GM12891 (cell line): ENCODE measurements at places on chromosomes 6 and 20.

GRCh38 chr6:106637717-106638341 is 8.5 kb downstream of the QRSL1 start:
- DNase-seq: no peak

- no peak for DNase-seq
These were observed 39.3 kb upstream of the KHDC1 start for GRCh38 chr6:73302339-73302738.

- peak; percentile 43 for DNase-seq
These were observed 93.8 kb upstream of the LY86 start for GRCh38 chr6:6494677-6495076.

- DNase-seq: peak; percentile 83
These were observed 60.4 kb downstream of the SRC start for GRCh38 chr20:37406010-37406998.

DNA sequence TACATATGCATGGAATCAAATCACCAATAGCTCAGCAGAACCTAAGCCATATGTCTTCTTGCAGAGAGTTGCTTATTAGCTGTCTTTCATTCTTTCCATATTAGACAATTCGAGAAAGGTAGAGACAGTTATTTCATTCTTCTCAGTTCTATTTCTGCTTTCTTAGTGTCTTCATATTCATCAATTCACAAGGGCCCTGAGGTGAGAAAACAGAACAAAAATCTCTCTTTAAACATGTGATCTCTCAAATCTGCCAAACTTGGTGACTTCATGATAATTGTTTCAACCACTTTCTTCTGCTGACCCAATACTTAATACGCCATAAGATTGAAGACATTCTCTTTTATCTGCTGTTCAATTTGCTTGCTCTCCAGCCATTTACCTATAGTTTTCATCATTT is 229.7 kb upstream of the MARCKS start:
- DNase-seq: no peak

GRCh38 chr20:50099565-50099991 is 13.4 kb downstream of the UBE2V1 start:
- DNase-seq: no peak

- no peak for DNase-seq
These were observed 102.3 kb downstream of the TBC1D7 start for GRCh38 chr6:13226071-13226470.

DNA sequence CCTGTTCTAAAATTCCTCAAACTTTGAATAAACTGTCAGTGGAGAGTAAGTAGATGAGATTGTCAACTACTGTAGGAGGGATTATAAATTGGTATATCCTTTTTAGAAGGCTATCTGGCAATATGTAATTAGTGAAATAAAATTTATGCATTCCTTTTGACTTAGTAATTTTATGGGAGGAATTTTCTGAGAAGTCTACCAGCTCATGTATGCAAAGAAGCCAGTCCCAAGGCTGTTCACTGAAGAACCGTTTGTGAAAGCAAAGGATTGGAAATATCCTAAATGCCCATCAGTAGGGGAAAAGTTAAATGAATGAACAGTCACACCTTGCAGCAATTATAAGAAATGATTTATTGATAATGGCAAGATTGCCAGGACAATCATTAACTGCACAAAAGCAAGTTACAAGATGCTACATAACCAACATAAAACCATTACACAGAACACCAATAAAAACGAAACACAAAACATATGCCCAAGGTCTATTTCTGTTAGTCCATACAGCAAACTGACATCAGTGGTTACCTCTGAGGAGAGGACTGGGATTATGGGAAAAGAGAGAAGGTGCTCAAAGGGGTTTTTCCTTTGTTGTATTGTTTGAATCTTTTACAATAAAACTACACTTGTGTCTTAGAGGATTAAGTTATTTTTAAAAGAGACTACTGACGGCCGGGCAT is 4.6 kb upstream of the DSTN start:
- no peak for DNase-seq

GRCh38 chr6:166644681-166645080 is 17.6 kb upstream of the RPS6KA2 start:
- no peak for DNase-seq

- no peak for DNase-seq
These were observed 843.5 kb downstream of the PHF3 start for GRCh38 chr6:64479134-64479533.

DNA sequence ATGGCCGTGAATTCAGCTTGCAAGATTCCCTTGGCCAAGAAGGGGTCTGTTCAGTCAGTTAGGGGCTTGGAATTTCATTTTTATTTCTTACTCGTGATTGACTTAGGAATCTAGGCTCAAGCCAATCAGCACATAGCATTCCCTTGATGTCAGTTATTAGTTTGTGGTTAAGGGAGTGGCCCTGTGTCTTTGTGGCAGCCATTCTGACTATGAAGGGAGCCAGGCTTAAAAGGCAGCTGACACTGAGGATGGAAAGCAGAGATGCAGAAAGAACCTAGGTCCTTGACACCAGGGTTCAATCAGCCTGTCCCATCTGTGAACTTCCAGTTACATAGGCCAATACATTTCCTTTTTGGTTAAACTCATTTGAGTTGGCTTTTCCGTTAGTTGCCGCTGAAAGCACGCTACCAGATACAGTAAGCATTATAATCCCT is 48.1 kb downstream of the MCUR1 start:
- no peak for DNase-seq

GRCh38 chr6:36733300-36733699 is 35.7 kb downstream of the RAB44 start:
- no peak for DNase-seq

DNA sequence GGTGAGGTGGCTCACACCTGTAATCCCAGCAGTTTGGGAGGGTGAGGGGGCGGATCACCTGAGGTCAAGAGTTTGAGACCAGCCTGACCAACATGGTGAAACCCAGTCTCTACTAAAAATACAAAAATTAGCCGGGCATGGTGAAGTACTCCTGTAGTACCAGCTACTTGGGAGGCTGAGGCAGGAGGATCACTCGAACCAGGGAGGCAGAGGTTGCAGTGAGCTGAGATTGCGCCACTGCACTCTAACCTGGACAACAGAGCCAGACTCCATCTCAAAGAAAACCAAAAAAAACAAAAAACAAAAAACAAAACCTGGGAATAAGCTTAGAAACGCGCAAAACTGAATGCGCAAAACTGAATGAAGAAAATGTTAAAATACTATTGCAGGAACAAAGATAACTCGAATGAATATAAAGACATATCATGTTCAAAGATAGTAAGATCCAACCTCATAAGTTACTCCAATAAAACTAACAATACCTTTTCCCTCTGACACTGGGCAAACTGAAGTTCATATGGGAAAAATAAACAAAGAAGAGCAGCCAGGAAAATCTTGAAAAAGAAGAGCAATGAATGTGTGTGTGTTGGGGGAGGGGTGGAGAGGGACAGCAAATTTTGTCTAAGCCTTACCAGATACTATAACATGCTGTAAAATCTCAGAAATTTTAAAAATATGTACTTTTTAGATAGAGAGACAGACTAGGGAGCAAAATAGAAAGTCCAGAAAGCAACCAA is 101.0 kb upstream of the BEND3 start:
- no peak for DNase-seq

GRCh38 chr6:45991189-45991588 is 24.5 kb downstream of the CLIC5 start:
- no peak for DNase-seq

GRCh38 chr6:35305117-35305516 is 7.5 kb downstream of the DEF6 start:
- no peak for DNase-seq

DNA sequence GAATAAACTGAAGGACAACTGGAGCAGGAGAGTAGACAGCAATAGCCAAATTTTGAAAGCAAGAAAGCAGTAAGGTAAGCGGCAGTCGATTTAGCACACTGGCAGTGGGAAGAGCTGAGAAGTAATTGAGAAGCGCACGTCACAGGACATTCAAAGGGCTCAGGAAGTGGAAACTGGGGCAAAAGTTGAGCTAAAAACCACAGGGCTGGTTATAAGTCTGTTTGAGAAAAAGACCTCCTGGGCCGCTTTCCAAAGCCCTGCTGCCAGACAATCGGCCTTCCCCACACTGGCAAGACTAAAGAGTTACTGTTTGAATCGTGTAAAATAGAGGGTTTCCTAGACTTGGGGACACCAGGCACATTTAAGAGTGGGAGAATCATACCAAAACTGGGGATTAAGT is 161.4 kb downstream of the DNAH8 start:
- no peak for DNase-seq

GRCh38 chr6:149050160-149050559 is 267.4 kb upstream of the TAB2 start:
- DNase-seq: no peak

- DNase-seq: no peak
These were observed 328 bp downstream of the RRBP1 start for GRCh38 chr20:17681726-17682102.
